Neuronal stem cell (in vitro differentiated cells): ENCODE measurements at places on chromosomes 4 and X.

GRCh38 chr4:157713342-157713741 is 459.5 kb downstream of the GASK1B start:
- DNase-seq: no peak

DNA sequence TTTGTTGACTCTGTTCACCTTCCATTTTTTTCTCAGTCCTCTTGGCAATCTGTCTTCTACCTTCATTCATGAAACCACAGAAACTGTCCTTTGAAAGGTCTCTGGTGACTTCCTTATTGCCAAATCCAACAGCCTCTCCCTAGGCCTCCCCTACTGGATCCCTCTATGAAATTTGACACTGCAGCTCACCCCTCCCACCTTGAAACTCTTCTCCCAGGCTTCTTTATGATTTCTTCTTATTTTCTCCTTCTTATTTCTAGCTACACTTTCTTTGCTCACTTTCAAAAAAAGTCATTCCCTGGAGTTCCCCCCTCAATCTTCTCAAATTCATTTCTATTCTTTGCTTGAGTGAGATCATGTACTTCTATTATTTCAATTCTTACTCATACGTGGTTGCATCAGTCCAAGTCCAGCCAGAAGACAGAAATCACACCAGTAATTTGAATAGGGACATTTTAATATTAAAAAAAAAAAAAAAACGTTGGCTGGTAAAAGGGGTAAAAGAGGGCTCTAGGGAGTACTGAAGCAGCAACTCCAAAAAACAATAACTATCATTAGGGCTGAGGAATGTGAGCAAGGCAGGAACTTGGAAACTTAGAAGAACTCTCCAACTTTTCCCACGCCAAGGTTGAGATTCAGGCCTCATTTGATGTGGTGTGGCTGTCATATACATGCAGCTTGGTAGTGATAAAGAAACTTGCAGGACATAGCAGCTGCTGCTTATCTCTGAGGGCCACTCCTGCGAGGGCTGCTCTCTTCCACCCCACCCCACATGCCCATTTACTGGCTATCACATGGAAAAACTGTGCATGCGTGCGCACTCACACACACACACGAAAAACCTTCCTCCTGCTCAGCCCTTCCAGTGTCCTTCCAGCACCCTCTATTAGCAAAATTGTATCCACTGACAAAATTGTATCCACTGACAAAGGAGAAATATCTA is 169.8 kb upstream of the GALNT7 start:
- no peak for DNase-seq

DNA sequence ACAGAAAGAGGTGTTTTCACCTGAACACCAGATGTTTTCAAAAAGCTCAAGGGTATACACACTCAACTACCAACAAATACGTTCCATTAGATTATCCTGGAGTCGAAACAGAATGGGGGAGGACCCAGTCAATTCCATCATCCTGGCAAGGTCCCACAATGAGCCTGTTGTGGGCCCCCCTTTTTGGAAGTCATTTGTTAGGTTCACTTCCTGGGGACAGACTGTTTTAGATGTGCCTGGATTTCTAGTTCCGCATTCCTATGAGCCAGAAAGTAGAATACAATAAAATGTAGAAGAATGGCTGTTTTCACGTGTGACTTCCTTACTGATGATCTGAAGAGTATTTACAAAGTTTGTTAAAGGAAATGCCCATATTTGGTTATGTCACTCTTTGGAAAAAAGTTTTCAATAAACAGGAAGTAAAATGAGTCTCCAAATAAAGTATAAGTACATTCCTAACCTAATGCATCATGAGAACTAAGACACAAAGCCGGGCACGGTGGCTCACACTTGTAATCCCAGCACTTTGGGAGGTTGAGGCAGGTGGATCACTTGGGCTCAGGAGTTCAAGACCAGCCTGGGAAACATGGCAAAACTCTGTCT is 192.5 kb downstream of the MAML3 start:
- DNase-seq: no peak

DNA sequence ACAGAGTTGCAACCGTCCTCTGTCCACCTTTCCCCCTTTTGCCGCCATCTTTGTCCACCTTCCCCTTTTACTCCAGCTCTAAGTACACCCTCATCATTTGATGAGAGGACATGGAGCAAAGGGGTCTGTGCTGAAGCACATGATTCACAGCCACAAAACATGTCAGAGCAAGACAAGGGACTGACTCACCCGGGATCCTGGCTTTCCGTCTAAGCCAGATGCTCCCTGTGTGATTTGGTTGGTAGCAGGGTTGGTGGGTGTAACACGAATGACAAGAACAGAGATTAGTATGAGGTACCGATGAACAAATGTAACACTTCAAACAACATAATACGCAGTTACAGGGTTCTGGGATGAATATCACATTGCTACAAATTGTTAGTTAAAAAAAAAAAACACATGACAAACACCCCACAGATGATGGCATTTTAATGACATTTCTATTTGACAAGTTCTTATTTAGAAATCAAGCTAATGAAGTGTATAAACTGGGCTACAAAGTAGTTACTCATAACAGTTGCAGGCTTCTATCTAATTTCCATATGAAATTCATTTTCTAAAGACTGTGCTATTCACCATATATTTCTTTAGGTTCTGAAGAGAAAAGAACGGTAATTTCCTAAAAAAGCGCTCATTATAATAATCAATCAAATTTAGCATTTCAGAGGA is 71.4 kb upstream of the ETNPPL start:
- DNase-seq: no peak

- DNase-seq: no peak
Observed at GRCh38 chr4:89720981-89721380, 116.0 kb downstream of the SNCA start.

DNA sequence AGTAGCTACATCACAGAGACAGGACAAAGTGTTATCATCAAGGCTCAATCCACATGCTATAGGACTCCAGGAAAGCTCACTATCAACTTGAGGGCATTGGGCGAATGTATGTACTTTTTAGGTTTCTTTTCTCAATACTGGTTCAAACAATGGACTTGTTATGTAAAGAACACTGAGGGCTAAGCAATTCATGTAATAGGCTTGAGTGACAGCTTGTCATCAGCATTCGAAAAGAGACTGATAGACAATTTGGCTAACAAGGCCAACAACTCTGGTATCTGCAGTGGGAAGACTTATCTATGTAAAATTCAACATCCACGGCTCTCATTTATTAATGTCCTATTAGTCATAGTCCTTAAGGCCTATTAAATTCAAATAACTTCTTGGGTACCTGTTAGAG is 141.1 kb downstream of the NPNT start:
- no peak for DNase-seq

GRCh38 chr4:181077341-181077740 is 1165.9 kb upstream of the TENM3 start:
- DNase-seq: no peak

DNA sequence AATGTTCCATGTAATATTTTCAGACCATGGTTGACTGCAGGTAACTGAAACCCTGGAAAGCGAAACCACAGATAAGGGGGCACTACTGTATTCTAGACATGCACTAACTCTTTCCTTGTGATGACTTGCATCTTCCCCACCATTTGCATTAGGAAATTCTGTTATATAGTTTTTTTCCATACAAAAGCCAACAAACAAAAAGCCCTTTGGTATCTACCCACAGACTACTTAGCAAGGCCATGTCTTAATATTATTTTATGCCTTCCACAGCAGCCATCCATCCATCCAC is 23.5 kb downstream of the OCIAD1 start:
- DNase-seq: no peak

GRCh38 chr4:55033296-55033695 is 92.1 kb downstream of the KDR start:
- DNase-seq: no peak

DNA sequence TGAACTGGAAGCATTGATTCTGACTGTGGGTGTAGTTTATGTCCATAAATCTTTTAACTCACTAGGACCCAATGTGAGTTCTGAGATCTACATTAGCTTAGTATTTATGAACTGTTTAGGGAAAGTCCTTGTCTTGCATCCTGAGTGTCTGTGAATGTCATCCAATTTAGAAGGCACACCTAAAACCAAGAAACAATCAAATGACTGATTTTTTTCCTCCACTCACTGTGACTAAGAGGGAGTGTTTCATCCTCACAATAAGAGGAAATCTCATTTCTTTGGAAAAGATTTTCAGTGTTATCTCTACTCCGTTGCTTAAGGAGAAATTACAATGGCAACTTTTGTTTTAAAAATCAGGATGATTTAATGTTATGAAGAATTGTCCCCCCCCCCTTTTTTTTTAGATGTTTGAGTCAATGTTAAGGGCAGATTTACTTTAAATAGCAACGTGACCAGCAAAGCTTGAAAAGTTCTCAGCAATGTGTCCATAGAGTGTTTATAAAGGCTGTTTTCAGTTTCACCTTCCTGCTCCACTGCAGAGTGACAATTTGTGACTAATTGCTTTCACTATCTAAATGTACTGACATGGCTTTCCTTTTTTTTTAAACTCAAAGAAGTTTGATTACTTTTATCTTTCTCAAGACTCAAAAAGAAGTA is 173.0 kb downstream of the SPCS3 start:
- no peak for DNase-seq

GRCh38 chrX:103608306-103608963 is 672 bp downstream of the TCEAL3 start:
- DNase-seq: no peak

DNA sequence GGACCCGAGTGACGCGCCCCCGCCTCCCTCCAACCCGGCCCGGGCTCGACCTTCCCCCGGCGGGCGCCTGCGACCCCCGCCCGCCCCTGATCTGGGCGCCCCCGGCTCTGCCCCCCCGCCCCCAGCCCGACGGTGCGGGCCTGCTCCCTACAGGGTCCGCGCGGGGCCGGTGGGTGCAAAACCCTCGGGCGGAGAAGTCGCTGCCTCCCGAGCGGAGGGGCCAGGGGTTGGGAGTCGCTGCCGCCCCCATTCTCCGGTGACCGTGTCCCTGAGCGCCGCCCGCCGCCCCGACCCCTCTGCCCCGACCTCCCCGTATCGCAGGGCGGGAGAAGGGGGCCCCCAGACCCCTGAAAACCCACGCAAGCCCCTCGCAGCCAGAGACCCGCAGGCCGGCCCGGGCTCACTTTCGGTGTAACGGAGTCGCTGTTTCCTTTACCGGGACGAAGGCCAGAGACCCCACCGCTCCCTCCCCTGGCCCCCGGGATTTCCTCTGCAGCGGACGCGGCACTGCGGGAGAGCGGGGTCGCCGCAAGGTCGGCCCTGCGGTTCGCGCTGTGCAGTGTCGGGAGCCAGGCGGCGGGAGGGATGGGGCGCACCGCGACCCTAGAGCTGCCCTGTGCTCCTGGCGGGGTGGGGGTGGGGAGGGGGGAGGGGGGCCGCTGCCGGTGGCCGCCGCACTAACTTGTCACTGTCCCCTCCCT is 729 bp upstream of the CPLX1 start:
- DNase-seq: no peak

- no peak for DNase-seq
Observed at GRCh38 chr4:159175989-159176375, 73.1 kb downstream of the RAPGEF2 start.

DNA sequence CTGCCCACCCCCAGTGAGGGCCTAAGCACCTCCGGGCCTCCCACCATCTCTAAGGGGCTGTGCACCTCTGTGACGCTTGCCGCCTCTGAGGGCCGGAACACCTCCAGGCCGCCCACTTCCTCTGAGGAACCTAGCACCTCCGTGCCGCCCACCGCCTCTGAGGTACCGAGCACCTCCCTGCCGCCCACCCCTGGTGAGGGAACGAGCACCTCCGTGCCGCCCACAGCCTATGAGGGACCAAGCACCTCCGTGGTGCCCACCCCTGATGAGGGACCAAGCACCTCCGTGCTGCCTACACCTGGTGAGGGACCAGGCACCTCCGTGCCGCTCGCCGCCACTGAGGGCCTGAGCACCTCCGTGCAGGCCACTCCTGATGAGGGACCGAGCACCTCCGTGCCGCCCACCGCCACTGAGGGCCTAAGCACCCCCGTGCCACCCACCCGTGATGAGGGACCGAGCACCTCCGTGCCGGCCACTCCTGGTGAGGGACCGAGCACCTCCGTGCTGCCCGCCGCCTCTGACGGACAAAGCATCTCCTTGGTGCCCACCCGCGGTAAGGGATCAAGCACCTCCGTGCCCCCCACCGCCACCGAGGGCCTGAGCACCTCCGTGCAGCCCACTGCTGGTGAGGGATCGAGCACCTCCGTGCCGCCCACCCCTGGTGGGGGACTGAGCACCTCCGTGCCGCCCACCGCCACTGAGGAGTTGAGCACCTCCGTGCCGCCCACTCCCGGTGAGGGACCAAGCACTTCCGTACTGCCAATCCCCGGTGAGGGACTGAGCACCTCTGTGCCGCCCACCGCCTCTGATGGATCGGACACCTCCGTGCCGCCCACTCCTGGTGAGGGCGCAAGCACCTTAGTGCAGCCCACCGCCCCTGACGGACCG is 977 bp downstream of the MAGEE1 start:
- no peak for DNase-seq

- DNase-seq: no peak
Observed at GRCh38 chr4:137610960-137611359, 78.7 kb upstream of the PCDH18 start.

- no peak for DNase-seq
Observed at GRCh38 chrX:74545880-74546523, 68.4 kb downstream of the RLIM start.

GRCh38 chrX:17878028-17878670 is 17.1 kb upstream of the RAI2 start:
- no peak for DNase-seq

- DNase-seq: no peak
Observed at GRCh38 chr4:77493120-77493752, 112.4 kb upstream of the CXCL13 start.

- DNase-seq: no peak
Observed at GRCh38 chrX:83771664-83772063, 89.3 kb upstream of the CYLC1 start.

GRCh38 chr4:53558065-53558801 is 33.1 kb downstream of the LNX1 start:
- no peak for DNase-seq

DNA sequence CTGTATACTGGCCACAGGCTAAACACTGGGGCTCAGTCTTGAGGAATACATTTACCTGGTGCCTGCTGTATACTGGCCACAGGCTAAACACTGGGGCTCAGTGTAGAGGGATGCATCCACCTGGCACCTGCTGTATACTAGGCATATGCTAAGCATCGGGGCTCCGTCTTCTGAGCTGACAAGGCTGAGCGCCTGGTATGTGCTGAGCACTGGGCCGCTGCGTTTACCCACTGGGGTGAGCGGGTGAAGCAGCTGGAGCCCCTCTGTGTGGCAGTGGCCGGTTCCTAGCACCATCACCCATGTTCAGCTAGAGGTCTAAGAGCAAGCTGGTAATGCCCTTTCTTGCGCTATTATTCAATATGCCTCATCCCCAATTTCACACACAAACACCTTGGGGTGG is 93.4 kb downstream of the ADRA2C start:
- DNase-seq: no peak

- no peak for DNase-seq
Observed at GRCh38 chr4:144582975-144583374, 63.0 kb upstream of the HHIP start.
